ENCODE measurements at places on chromosomes 7 and 10.

DNA sequence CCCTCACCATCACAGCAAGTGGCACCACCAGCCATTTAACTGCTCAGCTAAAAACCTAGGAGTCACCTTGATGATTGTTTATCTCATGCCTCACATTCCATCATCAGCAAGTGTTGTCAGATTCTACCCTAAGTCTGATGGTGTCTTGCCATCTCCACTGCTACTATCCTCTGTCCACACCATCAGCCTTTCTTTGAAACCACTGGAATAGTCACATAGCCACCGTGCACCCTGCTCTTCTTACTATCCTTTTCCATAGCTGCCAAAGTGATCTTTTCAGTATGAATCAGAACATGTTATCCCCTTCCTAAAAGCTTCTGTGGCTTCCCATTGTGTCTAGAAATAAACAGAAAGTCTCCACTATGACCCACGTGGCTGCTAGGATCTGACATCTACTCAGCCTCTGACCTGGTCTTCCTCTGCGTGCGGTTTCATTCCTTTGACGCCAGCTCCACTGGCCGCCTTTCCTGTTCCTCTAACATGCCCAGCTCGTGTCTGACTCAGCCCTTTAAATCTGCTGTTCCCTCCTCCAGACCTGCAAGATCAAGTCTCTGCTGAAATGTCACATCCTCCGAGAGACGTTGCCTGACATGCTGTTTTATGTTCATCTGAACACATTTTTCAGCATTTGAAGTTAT is 16.5 kb upstream of the CHN2 start:
- DNase-seq, result no peak

DNA sequence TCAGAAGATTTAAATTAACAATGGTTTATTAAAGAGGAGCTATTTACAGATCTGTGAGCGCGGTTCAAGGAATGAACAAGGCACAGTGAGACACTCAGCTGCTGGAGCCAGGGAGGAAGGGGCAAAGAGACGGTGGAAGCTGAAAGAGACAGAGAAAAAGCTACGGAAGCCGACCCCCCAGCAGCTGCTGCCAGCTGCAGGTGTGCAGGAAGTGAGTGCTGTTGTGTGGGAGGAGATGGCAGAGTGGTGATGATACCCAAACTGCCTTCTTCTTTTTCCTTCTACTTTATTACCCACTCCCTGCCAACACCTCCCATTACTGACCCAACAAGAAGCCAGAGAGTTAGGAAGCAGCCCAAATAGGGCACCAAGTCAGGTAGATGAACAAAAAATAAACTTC is 41.9 kb upstream of the MBL2 start:
- DNase-seq, result no peak

DNA sequence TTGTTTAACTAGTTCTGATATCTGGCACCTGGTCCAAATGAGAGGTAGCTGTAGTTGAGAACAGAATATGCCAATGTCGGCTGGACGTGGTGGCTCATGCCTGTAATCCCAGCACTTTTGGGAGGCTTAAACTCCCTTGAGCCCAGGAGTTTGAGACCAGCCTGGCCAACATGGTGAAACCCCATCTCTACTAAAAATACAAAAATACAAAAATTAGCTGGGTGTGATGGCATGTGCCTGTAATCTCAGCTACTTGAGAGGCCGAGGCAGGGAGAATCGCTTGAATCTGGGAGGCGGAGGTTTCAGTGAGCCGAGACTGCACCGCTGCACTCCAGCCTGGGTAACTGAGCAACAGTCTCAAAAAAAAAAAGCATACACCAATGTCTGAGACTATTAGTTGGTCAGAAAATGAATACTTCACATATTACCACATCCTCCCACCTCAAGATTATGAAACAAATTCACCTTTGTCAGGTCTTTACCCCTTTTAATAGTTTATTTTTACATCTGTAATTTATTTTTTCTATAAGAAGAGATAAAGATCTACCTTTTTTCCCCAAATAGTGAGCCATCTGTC is 38.8 kb downstream of the EPC1 start:
- no peak for DNase-seq

GRCh38 chr10:112735041-112735695 is 214.9 kb upstream of the TCF7L2 start:
- no peak for DNase-seq

DNA sequence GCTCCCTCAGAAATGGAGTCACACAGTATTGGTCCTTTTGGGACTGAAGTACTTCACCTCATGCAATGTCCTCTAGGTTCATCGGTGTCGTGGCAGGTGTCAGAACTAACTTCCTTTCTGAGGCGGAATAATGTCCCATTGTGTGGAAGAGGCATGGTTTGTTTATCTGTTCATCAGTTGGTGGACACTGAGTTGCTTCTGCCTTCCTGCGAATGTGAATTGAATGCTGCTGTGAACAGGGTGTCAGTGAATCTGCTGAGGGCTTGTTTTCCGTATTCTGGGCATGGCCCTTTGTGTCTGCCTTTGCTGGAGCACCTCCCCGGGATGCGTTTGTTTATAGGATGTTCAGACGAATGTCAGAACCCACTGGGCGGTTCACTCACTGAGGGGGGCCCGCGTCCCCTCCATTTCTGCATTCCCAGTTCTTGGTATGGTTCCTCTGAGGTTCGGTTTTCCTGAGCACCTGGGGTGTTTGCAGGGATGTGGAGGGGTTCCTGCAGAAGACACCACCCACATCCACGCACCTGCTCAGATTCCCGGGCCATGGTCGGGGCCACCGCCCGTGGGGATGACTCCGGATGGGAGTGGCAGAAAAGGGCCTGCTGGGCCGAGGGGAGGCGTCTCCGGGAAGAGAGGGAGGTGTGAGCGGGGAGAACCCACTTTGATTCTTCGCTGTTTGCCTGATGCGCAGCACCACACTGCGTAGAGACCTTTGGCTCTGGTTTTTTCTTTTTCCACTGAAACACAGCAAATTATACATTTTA is 33.1 kb downstream of the CHST12 start:
- no peak for DNase-seq

DNA sequence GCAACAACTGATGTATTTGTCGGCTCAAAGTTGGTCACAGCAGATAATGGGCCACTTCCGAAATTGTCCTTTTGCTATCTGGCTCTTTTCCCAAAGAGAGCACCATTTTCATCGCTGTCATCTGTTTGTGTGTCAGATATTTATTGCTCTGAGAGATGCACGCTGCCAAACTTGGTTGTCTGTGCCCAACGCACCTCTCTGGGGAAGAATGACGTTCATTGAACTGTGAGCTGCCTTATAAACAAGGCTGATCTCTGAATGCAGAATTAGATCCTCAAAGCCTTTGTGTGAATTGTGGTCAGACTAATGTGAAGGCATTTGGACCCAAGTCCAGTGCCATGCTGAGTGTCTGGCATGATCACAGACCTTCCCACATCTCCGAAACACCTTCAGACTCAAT is 174.7 kb upstream of the LYZL1 start:
- DNase-seq, result no peak

DNA sequence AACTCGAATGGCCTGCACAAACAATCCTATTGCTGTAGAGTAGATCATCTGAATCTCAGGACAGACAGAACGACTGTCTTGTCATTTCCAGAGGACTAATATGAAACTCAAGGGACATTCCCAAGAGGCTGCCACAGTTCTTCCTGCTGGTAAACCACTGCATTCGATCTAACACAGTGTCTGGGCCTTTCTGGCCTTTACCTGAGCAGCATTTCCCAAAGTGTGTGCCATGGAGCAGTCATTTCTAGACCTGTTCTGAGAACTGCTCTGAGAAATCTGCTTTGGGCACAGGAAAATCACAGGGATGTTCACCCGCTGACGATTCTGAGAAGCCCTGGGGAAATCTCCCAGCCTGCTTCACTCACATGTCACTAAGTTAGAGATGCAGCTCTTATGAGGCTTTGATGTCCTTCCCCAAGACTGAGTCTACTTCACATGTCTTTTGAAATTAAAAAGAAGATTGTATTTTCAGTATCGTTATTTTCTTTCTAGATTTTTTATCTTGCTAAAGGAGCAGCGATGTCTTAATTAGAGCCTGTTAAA is 18.4 kb downstream of the GPNMB start:
- DNase-seq, result no peak

- DNase-seq, result no peak
Measured at GRCh38 chr7:117308891-117309290, 14.0 kb downstream of the WNT2 start.

DNA sequence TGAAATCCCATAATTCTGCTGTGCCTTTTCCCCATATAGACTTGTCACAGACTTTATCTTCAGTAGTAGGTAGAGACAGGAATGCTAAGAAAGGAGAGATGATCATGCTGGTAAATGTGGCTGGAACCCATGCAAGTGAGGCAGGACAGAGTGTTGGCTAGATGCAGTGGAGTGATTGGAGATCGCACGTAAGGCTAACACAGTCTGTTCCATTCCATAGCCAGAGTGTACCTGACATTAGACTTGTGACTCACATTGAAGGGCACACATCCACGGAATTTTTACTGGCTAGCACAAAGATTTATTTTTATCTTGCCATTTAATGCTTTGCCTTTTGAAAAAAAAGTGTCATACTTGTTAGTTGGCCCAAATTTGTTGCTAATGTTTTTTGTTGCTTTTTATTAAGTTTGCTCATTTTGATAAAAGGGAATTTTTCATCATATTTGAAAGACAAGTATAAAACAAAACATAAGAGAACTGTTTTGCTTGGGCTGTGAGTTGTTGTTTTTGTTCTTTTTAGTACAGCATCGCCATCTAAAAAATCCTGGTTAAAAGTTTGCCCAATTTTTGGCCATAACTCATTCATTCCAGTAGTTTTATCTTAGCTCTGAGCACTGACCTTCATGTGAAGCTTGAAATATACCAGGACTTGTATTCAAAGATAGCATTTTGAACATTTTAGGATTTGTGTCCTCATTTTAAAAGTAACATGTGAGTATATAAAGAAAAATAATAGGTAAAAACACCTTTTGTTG is 81.0 kb downstream of the CPED1 start:
- DNase-seq, result no peak

DNA sequence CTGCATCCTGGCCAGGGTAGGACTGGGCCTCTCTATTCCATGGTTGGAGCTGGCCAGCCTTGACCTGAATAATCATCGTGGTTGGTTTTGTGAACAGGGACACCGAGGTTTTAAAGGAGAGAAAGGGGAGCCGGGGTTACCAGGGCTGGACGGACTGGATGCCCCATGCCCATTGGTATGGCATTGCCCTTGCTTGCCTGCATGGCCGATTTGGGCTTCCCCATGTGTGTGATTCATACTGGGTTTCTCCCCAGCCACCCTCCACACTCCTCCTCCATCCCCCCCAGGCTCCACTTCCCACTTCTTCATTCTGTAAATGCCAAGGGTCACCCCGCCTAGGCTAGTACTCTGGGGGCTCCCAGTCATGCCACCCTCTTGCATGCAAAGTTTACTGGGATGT is 98.8 kb upstream of the MACROH2A2 start:
- DNase-seq, result no peak

DNA sequence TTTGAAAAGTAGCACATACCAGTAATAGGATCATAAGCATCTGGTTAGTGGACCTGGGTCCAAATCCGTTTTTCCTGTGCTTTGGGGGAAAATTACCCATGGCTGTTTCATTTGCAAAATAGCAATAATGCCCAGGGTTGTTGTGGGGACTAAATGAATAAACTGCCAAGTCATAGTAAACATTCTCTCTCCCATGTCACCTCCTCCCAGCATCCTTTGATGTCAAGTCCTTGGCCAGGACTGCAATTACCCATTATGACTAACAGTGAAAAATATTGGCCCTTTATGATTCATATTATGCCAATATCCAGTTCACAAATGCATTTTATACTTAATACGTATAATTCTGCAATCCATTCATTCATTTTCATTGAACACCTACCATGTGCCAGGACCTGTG is 23.0 kb downstream of the TOMM7 start:
- DNase-seq, result no peak

DNA sequence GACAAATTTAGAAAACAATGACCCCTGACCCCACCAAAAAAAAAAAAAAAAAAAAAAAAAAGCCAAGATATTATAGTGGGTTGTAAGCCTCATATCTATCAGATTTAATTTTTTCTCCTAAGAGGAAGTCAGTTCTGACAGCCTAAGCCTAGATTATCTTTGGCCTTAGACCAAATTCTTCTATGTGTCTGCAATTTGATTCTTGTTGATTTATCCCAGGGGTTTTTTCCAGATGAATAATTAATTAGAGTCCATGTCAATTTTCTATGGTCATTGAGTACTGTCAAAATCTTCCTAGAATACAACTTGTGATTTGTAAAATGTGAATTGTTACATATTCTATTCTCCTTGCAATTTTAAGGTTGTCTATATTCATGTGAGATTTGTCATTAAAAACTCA is 151.6 kb upstream of the CACNA2D1 start:
- DNase-seq, result no peak

All from right renal pelvis (tissue), 4 donors.